ENCODE measurements at places on chromosomes 3 and 15. TPM values are rescaled to one million over a fixed set of nuclear protein-coding genes. Genes with fewer than 3 reads are reported as not detected.

The KNG1 gene
- not detected for total RNA-seq

The GPR27 gene
- total RNA-seq, result 0.26 TPM

The SKOR1 gene
- 0.17 TPM for total RNA-seq

The BBX gene
- total RNA-seq, result 83.9 TPM

The SCG5 gene
- total RNA-seq, result 29.6 TPM

The LSAMP gene
- 1.0 TPM for total RNA-seq

The INSYN1 gene
- 3.3 TPM for total RNA-seq

The CMTM8 gene
- total RNA-seq, result 0.78 TPM

The LDHAL6B gene
- total RNA-seq, result not detected

The AKAP13 gene
- 60.5 TPM for total RNA-seq

The TOMM70 gene
- 41.0 TPM for total RNA-seq
